ENCODE measurements at places on chromosomes 7 and 10.

DNA sequence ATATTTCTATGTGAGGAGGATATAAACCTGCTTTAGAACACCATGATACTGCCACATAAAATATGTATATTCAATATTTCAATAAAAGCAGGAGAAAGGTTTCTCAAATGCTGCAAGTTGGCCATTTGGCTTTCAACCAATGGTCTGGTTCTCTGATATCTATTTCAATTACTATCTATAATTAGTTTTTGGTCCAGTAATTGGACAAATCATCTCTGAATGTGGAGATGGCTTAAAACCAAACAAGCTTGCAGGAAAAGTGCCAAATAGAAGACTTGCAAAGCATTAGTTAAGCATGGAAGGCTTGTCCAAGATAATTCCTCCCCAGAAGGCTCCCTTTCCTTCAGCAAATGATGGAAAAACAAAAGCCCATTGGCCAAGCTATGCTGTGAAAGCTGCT is 140.1 kb downstream of the CPEB3 start:
- DNase-seq: no peak

- peak; percentile 27 for DNase-seq
These were observed 207.2 kb downstream of the PARD3 start for GRCh38 chr10:34607894-34608293.

GRCh38 chr7:18276380-18276779 is 219.2 kb upstream of the HDAC9 start:
- DNase-seq: no peak

DNA sequence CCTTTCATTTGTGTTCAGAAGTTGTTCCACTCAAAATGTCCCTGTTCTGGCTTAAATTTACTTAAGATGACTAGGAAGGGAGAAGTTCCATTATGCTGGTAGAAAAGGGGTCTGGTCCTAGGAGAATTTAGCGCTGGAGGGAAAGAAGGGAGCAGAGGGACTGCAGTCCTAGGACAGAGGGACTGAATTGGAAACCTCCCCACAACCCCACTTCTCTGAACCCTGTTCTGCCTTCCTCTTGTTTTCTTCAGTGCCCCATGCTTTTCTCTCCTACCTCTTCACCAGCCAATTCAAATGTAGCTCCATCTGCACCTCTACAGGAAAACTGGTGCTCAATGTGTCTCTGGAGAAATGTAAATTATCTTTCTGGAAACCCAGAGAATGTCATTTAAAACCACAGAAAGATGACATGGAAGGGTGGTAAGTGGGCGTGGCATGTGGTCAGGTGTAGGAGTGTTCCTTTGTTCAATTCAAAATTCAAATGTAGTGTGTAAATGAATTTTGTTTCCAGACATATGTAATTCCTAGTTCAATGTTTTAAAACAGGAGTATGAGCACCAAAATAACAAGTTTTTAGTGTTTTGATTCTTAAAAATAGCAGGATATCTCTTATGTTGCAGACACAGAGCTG is 24.0 kb upstream of the RHOBTB1 start:
- DNase-seq: no peak

GRCh38 chr10:14481752-14482151 is 151.0 kb upstream of the FRMD4A start:
- DNase-seq: peak; percentile 5

- peak; percentile 42 for DNase-seq
These were observed 370.2 kb downstream of the PHF14 start for GRCh38 chr7:11343818-11344413.

GRCh38 chr10:24313283-24313682 is 104.3 kb downstream of the KIAA1217 start:
- no peak for DNase-seq

- no peak for DNase-seq
These were observed 284.8 kb downstream of the C7orf25 start for GRCh38 chr7:42627101-42627500.

DNA sequence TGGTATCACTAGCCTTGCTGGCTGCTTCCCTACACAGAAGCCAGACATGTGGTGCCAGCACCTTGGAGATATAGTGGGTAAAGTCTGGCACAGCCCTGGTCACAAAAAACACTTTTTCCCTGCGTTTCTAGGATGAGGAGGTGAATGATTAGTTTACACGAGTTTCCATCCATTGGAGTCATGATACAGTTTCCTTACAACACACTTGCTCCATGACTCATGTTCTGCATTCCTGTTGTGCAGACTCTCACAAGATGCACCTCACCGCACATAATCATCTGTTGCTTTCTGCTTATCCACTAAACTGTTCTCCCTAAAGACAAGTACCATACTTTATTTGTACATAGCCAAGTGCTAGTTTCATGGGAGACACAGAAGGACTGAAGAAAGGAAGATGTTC is 747.1 kb upstream of the GALNT17 start:
- DNase-seq: no peak
